ENCODE measurements at places on chromosomes 6 and 20.

GRCh38 chr20:61727761-61728160, 337.9 kb downstream of the TAF4 start:
- no peak for DNase-seq

GRCh38 chr6:8557014-8557748, 121.8 kb upstream of the SLC35B3 start:
- no peak for DNase-seq

GRCh38 chr6:127192911-127193541, 73.6 kb upstream of the RNF146 start:
- DNase-seq: no peak

GRCh38 chr6:52535711-52536423, 41.0 kb downstream of the TRAM2 start:
- DNase-seq: no peak

DNA sequence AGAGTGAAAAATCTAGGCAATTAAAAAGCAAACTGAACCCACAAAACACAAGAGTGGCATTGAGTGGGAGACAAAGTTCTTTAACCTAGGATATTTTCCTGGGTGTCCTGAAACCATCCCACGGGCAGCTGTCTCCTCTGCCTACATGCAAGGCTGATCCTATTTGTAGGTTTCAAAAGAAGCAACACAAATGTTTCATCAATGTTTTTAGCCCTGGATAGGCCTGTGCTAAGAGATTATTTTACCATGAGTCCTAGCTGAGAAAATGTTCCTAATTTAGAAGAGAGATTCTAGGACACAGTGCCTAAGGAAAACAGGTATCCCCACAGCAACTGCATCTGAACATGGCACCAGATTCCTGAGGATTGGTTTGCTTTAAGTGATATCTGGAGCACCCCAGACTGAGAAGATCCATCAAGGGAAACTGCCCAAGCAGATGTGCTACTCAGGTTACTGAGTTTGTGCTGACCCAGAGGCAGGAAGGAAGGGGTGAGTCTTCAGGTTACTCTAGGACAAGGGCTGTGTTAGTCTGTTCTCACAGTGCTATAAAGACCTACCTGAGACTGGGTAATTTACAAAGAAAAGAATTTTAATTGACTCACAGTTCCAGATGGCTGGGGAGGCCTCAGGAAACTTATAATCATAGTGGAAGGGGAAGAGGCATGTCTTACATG, 111.6 kb upstream of the UST start:
- DNase-seq: no peak

- no peak for DNase-seq
Measured at GRCh38 chr6:72825315-72825911, 203.5 kb downstream of the KCNQ5 start.

GRCh38 chr6:41548098-41548840, 2.1 kb downstream of the FOXP4 start:
- peak; percentile 67 for DNase-seq

GRCh38 chr6:71209626-71210025, 79.0 kb upstream of the OGFRL1 start:
- no peak for DNase-seq

- no peak for DNase-seq
Measured at GRCh38 chr6:47371139-47371869, 61.6 kb upstream of the TNFRSF21 start.

DNA sequence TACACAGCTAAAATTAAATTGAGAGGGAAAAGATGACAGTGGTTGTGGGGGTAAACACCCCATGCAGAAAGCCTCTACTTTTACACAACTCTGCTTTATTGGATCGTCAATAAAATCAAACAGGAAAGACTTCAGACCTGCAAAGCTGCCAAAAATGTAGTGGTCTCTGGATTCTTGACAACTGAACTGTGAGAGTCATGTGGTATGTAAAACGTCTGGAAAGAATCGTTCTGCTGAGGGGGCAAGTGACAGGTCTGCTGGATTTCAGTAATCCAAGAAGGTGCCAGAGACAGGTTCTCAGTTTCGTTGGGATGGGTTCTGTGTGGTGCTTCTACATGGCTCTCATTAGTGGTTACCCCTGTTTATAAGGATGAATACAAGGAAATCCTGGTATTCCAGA, 63.3 kb downstream of the TSPYL4 start:
- no peak for DNase-seq

DNA sequence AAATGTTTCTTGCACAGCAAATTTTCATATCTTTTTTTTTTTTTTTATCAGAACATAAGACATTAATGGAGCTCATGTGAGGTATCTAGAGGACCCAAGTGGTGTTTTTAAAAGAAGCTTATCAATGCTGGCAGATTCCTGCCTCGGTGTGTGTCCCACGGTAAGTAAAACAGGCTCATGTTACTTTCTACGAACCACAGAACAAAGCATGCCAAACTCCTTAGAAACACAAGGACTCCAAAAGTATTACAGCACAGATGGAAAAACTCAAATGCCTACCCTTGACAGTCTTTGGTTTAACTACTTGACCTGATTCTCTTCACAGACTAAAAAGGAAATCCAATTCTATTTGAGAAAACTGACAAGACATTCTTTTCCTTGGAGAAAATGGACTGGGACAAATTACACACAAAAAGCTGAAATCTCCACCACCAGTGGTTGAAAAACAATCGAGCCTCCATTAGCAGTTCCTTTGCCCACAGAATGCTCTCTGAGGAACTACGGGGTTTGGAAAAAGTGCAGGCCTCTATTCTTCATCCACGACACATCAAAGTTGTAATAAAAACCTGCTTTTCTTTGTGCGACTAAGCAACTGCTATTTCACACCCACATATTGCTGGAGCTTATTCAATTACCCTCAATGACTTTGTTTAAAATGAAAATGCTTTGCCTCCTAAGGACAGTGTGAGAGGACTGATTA, 5.4 kb downstream of the METTL24 start:
- no peak for DNase-seq
